ENCODE measurements at places on chromosomes 1 and 21.

- no peak for DNase-seq
Measured at GRCh38 chr1:41509270-41509671, 24.8 kb upstream of the EDN2 start.

DNA sequence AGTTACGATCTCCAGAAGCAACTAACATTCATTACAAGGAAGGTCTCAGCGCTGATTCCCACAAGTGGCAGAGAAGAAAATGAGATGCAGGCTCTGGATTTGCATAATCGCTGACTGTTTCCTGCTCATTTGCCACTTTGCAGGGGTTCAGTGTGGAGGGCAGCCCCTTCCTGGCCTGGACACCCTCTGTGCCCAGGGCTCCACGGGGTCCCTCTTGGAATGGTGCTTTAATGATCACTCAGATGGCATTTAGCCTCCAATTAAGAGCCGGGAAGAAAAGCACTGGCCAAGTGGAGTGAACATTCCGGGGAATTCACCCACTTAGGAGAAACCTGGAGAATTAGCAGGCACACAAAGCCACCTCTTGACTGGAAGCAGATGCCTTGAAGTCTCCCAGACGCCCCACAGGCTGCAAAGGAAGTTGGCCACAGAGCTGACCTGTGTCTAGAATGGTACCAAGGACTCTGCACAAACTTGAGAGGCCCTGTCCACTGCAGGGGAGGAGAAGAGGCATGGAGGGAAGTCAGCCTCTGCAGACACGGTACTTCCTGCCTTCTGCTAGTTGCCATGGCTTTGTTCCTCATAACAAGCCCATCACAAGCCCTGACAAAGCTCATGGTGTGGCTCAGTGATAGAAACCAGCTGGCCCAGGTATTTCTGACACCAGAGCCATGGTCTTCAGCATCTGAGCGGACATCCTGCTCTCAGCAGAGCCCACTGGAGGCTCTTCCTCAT, 157.2 kb downstream of the KAZN start:
- DNase-seq = no peak

DNA sequence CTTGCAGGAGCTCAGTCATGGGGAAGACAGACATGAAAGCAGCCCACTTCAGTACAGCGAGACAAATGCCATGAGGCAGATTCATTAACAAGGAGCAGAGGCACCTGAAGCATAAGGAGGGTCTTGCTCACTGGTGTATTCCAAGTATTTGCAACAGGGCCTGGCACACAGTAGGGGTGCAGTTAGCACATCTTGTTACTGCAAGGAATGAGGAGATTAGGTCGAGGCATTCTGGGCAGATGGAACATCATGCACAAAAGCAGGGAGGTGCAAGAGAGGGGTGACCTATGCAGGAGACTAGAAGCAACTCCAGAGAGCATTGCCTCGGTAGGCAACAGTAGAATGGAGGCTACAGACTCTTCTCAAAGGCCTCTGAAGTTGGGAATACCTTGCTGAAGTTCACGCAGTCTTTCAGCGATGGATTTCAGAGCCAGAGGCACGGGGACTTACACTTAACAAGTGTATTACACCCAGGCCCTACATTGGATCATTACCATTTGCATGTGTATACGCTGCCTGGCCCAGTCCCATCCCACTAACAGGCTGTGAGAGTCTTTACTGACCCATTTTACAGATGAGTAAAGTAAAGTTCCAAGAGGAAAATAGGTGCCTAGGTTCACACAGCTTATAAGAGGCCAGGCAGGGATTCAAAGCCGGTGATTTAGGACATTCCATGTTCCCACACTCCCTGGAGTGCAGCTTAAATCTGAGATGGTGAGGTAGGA, 82.1 kb downstream of the TRABD2B start:
- DNase-seq = no peak

- no peak for DNase-seq
Measured at GRCh38 chr1:24557711-24558131, 1.8 kb downstream of the NCMAP start.

DNA sequence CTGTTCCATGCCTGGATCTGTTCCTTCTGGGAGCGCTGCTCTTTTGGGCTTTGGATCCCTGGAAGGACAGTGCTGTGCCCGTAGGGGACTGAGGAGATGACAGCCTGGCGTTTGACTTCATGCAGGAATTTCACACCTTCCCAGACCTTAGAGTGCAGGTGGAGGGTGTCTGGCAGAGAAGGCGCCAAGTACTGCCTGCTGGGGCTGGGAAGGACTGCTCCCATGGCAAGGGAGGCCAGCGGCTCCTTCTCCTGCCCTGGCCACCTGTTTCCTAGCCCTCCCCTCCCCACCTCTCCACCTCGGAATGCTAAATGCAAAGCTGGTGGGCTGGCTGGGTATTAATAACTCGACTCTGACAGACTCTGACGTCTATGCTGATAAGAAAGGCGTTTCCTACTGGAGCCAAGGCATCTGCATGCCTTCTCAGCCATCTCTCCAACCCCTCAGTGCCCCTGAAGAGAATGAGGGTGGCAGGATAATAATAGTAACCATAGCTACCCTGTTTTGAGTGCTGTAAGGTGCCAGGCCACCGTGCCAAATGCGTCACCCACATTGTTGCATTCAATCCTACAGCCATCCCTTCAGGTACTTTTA, 17.5 kb upstream of the PDIK1L start:
- no peak for DNase-seq

- DNase-seq = no peak
Measured at GRCh38 chr21:30430170-30430655, at the start of gene KRTAP13-4. Gene KRTAP13-4 (plus strand): TSS chr21:30430220. CDS start chr21:30430276, 56 bp downstream.

- DNase-seq = no peak
Measured at GRCh38 chr1:206554701-206555472, 47.6 kb downstream of the RASSF5 start.

- no peak for DNase-seq
Measured at GRCh38 chr1:213242883-213243282, 191.8 kb downstream of the RPS6KC1 start.

DNA sequence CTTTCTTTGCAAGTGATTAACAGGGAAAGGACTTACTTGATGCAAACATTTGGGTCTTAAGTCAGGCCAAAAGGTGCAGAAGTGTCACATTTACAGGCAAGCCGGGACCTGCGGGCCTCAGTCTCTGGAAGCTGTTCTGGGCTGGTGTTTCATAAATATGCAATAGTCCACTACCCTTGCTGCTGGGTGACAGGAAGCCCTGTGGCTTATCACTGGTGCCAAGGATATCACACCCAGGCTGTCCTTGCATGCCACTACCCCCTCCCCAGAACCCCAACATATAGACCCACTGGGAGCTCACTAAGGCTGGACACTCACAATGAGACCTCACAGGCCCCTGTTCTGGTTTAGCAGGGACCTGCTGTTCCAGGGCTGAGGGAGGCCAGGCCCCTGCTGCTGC, 3.4 kb upstream of the LEFTY2 start:
- DNase-seq = no peak

DNA sequence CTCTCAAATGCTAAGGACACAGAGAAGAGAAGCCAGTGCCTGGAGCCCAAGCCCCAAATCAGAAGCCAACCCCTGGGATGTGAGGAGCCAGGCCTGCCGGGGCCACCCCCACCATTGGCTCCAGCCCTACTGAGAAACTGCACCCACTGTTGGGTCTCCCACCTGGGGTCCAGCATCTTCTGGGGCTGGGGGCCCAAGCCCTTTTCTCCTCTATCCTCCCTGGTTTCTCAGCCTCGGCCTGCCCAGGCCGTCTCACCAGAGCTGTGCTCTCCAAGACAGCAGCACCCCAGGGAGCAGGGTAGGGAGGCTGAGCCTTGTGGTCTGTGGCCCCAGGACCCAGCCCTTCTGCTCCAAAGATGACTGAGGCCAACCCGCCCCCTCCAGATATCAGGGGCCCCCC, 37.9 kb downstream of the SDC3 start:
- DNase-seq = no peak

GRCh38 chr1:157092831-157093230, 6.8 kb downstream of the ETV3L start:
- no peak for DNase-seq
